ENCODE measurements at places on chromosomes 4 and X.

DNA sequence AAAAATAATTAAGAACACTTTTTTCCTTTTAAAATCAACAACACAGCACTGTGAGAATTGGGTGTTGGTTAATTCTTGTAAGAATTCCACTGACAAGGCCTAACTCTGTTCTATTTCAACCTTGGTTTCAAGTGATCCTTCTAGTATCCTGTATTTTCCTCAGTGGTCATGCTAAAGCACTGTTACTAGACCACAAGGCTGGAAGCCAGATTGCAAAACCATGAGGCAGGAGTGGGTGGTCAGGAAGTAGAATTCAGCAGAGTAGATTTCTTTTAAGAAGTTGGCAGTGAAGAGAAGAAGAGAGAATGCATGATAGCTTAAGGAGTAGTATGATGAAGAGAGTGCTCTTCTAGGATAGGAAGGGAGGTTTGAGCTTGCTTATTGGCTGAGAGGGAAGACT is 71.6 kb upstream of the LEF1 start:
- DNase-seq, result no peak

GRCh38 chr4:80610845-80611677 is 275.5 kb downstream of the CFAP299 start:
- no peak for DNase-seq

GRCh38 chrX:68939868-68940267 is 111.0 kb downstream of the EFNB1 start:
- no peak for DNase-seq

DNA sequence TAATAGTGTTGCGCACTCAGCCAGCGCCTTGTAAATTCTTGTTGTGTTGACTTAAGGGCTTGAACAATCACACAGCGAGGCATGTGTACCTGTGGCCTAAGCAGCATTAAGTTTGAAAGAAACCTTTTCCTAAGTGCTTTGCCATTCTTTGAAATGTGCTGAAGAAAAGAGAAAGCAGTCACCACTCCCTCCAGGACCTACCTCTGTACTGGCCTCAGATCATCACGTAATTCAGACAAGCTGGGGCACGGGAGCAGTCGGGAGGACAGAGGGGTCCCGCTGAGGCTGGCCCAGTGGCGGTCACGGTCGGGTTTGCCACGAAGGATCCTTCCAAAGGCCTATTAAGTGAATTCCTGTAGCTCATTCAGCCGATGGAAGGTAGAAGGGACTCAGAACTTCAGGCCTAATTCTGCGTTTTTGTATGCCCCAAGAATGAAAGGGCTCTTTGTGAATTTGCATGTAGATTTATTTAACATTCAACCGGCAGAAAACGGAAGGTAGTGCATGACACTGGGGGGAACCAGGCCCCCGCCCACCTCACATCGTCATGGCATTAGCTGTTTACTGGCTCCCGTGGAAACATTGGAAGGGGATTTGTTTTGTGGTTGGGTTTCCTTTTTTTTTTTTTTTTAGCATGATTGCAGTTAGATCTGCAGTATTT is 106.3 kb downstream of the TRAPPC11 start:
- DNase-seq, result peak; percentile 55

DNA sequence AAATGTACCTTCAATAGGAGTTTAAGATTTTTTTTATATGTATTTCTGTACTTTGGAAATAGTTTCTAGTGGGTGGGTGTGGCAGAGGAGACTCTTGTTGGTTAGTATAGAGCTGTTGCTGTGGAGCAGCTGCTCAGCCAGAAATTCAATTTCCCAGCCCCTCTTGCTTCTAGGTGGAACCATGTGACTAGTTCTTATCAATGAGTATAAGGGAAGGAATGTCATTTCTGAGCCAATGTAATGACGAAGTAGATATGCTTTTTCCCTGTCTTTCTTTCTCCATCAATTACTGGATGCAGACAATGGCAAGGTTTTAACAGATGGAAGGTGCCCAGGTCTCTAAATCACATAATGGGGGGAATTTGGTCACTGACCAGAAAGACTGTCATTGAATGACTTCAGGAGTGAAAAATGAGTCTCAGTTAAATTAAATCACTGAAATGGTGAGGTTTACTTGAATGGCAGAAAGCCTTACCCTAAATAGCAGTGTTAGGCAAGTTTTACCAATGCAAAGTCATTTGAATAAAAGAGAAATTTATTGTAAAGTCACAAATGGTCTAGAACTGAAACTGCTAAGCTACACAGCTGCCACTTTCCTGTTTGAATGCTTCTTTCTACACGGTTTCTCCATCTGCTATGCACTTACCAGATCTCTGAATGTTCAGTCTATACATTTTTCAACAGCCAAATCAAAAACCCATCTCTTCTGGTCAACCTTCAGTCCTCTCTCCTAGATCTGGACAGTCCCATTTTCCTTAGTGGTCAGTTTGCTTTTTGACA is 795.4 kb upstream of the MAGEB2 start:
- no peak for DNase-seq

DNA sequence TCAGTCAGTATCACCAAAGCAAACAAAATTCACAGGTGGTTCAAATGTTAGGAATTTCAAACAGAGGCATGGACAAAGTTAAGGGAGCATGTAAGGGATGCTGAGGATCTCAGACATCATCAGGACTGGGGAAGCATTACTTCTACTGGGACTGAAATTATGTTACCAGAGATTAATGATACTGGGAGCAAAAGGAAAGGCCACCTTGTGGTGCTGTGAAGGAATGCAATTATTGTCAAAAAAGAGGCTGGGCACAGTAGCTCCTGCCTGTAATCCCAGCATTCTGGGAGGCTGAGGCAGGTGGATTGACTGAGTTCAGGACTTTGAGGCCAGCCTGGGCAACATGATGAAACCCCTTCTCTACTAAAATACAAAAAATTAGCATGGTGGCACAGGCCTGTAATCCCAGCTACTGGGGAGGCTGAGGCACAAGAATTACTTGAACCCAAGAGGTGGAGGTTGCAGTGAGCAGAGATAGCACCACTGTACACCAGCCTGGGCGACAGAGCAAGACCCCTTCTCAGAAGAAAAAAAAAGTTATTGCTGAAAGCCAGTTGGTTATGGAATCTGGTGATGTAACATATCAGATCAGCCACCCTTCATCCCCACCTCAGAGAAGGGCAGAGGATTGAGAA is 954.3 kb downstream of the PCDH7 start:
- DNase-seq, result peak; percentile 23

GRCh38 chrX:30949554-30949953 is 60.5 kb upstream of the TAB3 start:
- DNase-seq, result peak; percentile 19

DNA sequence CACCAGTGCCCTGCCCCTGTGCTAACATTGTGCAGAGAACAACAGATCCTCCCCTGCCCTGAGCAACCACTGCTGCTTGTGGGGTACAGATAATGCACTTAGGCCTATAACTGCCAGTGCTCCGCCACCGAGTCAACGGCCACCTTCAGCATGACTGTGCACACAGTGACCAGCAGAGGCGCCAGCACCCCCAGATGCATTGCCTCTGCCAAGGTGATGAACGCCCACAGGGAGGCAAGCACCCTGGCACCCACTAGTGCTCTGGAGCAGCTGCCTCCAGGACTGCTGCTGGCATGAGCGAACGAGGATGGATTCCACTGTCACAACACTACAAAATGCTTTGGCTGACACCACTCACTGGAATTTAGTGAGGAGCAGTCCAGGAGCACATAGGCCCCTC is 38.2 kb downstream of the SPIN2B start:
- DNase-seq, result no peak

DNA sequence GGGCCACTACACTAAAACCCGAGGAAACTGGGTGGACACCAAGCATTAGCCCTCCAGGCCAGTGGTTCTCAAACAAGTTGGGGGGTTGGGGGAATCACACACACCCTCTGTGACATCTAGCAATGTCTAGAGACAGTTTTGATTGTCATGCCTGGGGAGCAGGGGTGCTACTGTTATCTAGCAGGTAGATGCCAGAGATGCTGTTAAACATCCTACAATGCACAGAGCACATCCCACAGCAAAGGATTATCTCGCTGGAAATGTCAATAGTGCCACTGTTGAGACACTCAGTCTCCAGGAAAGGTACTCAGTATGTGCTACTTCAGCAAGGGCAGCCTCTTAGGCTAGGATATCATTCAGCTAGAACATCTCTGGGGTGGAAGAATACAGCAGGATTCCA is 1.3 kb downstream of the SMC1A start:
- no peak for DNase-seq

All from iPS-NIHi11 (cell line).